ENCODE measurements at places on chromosomes 12 and 14. TPM values are rescaled to one million over a fixed set of nuclear protein-coding genes. Genes with fewer than 3 reads are reported as not detected.

GPR65 gene
- 13.8 TPM for total RNA-seq

PLEKHD1 gene
- 0.12 TPM for total RNA-seq

RND1 gene
- 4.0 TPM for total RNA-seq

CLEC6A gene
- not detected for total RNA-seq

APOLD1 gene
- 11.0 TPM for total RNA-seq

All from T-helper 1 cell treated with Interleukin-12 subunit alpha and Interleukin-12 subunit beta and Interleukin-4 antibody, amounts not matched to agents 30 ng/mL and 1 ng/mL, for 36 hours (primary cell).